ENCODE measurements at places on chromosomes 3 and 15.

- H3K27me3 ChIP-seq = no peaks in the 10 kb centered on the region
- H3K4me3 ChIP-seq = no peak overlapping the region
- H3K4me1 ChIP-seq = peaks cover 14% of the 10 kb centered on the region
- no peak for DNase-seq
- no peak overlapping the region for H3K27ac ChIP-seq
Observed at GRCh38 chr15:85477730-85478129, 97.3 kb downstream of the AKAP13 start.

GRCh38 chr15:69061414-69061842, 46.9 kb downstream of the NOX5 start:
- H3K27ac ChIP-seq = no peak overlapping the region
- DNase-seq = no peak
- H3K36me3 ChIP-seq = no peaks in the 10 kb centered on the region

DNA sequence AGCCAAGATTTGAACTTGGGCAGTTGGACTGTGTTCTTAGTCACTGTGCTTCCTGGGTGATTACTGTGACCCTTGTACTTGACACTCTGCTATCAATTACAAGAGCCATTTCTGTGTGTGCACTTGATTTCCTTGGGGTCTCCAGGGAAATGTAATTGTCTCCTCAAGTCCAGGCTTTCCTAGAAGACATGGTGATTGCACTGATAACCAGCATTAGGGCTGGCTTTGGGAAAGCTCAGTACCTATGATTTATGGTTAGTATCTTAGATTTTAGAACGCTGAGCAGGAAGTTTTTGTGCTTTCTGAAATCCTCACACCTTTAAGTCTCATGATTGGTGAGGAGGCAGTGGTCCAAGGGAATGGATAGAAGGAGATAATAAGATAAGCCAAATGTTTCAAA, 1.6 kb upstream of the CLDN11 start:
- peaks cover 50% of the 10 kb centered on the region for H3K27me3 ChIP-seq
- H3K36me3 ChIP-seq = no peaks in the 10 kb centered on the region
- no peak overlapping the region for H3K4me3 ChIP-seq
- no peak overlapping the region for H3K27ac ChIP-seq

GRCh38 chr15:28994142-28994830, 108.5 kb downstream of the APBA2 start:
- DNase-seq = no peak
- no peaks in the 10 kb centered on the region for H3K4me1 ChIP-seq
- H3K27ac ChIP-seq = no peak overlapping the region
- H3K4me3 ChIP-seq = no peak overlapping the region
- no peaks in the 10 kb centered on the region for H3K27me3 ChIP-seq

GRCh38 chr15:100958326-100959065, 39.3 kb downstream of the LRRK1 start:
- no peaks in the 10 kb centered on the region for H3K4me1 ChIP-seq
- no peaks in the 10 kb centered on the region for H3K27me3 ChIP-seq
- H3K4me3 ChIP-seq = no peak overlapping the region
- no peak overlapping the region for H3K27ac ChIP-seq
- no peak for DNase-seq

DNA sequence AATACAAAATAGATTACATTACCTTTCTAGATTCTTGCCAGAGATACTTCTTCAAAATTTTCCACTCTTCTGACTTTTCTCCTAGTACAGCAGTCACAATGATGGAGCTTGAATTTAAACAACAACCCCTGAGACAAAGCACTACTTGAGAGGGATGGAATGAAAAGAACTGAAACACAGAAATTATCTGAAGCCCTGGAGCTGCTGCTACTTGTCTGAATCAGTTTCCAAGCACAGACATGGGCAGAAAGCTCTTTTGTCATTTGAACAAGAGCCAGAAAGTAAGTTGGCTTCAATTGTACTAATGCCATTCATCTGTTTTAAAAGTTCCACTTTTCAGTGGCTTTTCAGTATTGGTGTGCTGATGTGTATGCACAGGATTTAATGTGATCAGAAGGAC, 718.5 kb upstream of the ARPP21 start:
- H3K4me1 ChIP-seq = no peaks in the 10 kb centered on the region
- H3K4me3 ChIP-seq = no peak overlapping the region
- no peaks in the 10 kb centered on the region for H3K36me3 ChIP-seq

DNA sequence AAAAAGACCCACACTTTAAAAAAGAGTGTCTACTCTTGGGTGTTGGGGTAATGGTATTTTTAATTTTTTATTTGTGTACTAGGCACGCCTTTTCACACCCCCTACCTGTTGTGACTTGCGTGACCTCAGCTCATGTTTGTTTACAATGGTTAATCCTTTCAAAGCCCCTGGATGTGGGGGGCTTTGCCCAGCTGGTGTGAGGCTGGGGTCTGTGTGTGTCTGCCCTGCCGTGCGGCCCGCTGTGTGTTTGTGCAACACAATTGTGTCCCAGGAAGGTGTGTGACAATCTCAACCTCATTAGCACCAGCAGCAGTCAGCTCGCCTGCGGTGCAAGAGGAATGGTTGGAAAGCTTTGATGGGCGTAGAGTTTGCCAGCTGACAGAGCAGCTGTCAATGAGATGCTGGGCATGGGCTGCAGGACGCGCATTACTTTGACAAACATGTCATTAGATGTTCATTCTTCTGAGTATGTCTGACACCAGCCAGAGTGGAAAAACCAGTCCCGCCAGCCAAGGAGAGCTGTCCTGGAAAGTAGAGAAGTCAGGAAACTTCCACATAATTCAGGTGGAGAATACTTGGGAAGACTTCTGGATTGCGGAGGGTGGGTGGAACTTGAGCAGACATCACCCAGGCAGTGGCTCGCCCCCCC, 9.6 kb downstream of the LRRK1 start:
- H3K27ac ChIP-seq = no peak overlapping the region
- H3K4me1 ChIP-seq = peaks cover 13% of the 10 kb centered on the region
